ENCODE measurements at places on chromosomes 7 and 10.

- no peak for DNase-seq
These were observed 126.3 kb downstream of the TAX1BP1 start for GRCh38 chr7:27866256-27866655.

- DNase-seq = no peak
These were observed 604.0 kb downstream of the INHBA start for GRCh38 chr7:41098846-41099245.

DNA sequence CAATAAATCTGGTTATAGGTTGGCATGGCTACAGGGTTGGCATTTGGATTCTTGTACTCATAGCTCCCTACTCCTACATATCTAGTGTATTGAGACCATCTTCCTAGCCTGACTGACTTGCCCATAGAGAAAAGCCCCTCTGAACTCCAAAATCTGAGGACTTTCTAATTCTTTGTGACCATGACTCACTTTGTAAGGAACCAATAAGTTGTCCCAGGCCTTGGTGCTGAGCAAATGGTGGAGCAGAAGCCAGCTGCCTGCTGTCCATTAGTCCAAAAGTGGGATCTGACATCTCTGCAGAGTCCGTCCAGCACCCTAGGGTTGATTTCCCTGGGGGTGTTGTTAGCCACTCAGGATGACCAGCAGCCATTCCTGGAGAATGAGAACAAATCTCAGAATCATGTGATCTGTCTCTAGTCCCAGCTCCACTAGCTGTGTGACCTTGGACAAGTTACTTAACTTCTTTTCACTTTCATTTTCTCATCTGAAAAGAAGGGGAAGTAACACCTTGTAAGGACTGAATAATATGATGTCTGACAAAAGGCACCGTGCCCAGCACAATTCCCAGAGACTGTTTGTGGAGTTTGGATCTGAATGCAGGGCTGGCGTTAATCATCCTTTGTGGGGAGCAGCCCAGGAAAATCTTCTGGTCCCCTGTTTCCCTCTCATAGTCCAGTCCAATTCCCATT is 44.1 kb downstream of the MTURN start:
- DNase-seq = no peak

GRCh38 chr10:72194949-72195348 is 20.9 kb upstream of the ANAPC16 start:
- no peak for DNase-seq
